ENCODE measurements at places on chromosomes 6 and 20.

- peak; percentile 48 for DNase-seq
Observed at GRCh38 chr6:30884521-30885480, 482 bp downstream of the DDR1 start.

GRCh38 chr20:21719592-21720214 lies 14.2 kb downstream of the PAX1 start:
- DNase-seq: peak; percentile 88

DNA sequence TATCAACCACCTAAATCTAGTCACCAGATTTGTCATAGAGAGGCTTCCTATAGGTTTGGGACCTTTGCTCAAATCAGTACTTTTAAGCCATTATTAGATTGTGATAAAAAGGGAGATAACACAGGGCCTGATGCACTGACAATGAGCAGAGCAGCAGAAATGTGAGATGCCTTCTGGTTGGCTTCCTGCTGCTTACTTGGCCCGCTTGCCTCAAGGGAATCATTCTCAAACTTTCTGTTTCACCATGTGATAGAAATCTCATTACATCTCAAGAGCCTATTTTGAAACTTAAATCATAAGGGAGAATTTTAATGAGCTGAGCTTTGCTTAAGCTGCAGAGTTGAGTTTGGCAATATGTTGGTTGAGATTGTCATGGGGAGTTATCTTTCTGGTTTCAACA lies 606.0 kb downstream of the DHX35 start:
- peak; percentile 94 for DNase-seq

GRCh38 chr20:12256806-12257205 lies 339.1 kb downstream of the BTBD3 start:
- no peak for DNase-seq

GRCh38 chr6:29626948-29627754 lies 5.8 kb downstream of the GABBR1 start:
- DNase-seq: no peak

DNA sequence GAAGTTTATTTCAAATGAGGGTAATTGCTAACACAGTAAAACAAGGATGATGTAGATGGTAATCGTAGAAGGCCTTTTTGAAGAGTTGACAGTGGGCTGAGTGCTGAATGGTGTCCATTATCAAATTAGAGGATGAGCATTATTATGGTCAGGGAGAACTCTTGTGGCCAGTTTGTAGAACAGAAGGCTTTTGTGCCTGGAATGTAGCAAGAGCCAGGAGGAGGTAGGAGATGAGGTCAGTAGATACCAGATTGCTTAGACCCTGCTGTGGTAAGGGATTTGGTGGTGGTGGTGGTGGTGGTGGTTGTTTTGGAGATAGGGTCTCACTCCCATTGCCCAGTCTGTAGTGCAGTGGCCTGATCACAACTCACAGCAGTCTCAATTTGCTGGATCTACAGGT lies 6.2 kb downstream of the CSE1L start:
- DNase-seq: no peak

DNA sequence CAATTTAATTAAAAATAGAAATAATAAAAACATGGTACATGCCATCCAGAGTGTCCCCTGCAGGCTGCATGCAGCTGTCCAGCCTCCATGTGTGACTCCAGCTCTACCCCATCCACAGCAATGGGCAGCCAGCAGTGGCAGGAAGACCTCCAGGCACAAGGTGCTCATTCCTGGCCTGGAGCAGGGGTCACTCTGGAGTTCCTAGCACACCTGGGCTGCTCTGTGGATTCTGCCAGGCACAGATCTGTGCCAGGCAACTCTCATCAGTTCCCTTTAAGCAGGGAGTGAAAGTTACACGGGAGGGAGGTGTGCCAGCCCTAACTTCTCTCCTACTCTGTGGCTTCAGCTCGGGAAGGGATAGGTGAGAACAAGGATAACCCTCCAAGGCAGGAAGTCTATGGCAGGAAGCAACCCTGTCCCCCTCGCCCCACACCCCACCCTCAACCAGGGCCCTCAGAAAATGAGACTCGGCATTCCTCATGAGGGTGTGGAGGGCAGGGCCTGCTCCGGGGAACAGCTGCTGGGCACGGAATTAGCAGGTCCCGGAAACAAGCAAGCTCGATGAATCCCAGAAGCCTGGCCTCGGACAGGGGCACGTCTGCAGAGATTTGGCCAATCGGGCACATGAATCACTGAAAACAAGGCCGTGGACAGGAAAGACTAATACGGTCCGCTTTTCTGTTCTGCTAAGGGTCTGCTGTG lies 10.0 kb downstream of the JPH2 start:
- DNase-seq: no peak

DNA sequence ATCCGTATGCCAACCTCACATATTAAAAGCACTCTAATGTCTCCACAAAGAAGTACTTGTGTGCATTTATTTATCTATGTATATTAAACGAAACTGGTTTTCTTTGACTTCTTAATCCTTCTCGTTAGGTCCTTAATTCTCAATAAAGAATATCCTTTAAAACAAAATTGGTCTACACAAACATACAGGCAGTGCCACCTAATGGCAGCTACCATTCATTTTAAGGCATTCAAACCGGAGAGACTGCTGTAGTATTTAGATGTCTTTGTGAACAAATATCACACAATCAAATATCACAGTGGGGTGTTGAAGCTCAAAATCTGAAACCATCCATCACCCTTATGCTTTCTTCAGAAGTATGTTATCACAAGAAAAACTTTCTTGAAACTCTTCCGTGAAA lies 96.6 kb upstream of the IRAK1BP1 start:
- DNase-seq: no peak

GRCh38 chr6:34056305-34057108 lies 89.4 kb downstream of the GRM4 start:
- peak; percentile 76 for DNase-seq

GRCh38 chr6:12359036-12359435 lies 68.9 kb downstream of the EDN1 start:
- no peak for DNase-seq

- no peak for DNase-seq
Observed at GRCh38 chr6:20370801-20371200, 30.9 kb upstream of the E2F3 start.

DNA sequence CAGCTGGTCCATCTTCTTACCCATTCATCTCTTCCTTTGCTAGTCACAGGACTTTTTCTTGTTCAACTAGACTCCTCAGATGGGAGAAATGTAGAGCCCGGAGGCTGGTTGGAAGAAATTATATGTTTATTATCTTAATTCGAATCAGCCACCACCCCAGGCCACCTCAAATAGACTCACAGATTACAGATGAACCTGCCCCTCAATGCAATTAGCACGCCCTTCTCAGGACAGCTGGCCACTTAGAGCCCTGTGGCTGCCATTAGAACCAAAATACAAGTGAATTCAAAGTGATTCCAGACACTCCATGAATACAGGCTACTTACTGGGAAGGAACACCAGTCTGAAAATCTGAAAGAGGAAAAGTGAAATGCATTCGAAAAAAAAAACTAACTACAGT lies 176.4 kb downstream of the MAFB start:
- no peak for DNase-seq

Measured in Karpas-422 (cell line).